ENCODE measurements at places on chromosomes 11 and 22.

DNA sequence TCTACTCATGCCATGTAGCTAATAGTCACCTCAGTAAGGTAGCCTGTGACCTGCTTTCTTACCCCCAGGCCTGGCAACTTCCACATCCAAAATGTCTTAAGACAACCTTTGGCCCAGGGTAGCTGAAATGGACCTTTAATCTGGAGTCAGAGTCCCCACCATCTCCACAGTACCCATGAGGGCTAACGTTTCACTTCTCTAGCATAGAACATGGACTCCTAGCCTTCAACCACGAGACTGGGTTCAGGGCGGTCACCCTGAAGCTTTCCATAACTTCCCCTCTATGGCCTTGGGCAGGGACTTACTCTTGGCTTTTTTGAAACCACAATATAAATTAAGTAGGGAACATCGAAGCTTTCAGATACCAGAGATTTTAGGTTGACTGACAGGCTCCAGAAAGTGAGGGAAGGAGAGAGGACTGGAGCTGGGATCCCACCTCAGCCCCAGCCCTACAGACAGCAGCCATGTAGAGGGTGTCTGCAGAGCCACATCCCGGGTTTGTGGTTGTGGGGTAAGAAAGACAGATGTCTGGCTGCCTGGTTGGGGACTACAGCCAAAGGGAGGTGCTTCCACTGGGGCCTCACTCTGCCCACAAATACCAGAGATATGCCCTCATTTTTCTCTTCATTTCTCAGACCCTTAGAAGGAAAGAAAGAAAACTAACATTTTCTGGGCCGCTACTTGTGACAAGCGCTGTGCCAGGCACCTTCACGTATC is 2.6 kb downstream of the TBC1D10A start:
- no peak for DNase-seq

DNA sequence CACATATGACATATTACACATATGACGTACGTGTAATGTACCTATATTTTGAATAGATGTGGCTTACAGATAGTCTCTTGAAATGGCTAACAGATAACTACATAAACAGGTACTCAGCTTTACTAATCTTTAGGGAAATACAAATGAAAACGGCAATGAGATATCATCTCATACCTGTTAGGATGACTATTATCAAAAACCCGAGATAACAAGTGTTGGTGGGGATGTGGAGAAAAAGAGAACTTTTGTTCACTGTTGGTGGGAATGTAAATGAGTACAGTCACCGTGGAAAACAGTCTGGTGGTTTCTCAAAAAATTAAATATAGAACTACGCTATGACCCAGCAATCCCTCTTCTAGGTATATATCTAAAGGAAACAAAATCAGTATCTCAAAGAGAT is 247.6 kb downstream of the ETS1 start:
- DNase-seq = no peak

DNA sequence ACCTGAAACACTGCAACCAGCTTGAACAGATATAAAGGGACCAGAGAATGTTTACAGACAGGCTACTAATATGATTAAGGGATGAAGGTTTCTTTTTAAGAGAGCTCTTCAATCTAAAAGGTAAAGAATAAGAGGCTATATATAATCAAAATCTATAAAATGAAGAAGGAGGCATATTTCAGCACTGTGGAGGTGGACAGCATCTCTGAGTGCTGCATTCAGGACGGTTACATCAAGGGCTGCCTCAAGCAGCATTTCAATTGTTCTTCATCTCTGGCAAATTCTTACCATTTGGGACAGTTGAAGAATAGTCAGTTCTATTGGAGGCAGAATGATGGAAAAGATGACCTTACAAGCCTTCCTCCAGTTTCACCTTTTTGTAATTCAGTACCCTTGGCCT is 139.6 kb upstream of the LMO1 start:
- DNase-seq = no peak

DNA sequence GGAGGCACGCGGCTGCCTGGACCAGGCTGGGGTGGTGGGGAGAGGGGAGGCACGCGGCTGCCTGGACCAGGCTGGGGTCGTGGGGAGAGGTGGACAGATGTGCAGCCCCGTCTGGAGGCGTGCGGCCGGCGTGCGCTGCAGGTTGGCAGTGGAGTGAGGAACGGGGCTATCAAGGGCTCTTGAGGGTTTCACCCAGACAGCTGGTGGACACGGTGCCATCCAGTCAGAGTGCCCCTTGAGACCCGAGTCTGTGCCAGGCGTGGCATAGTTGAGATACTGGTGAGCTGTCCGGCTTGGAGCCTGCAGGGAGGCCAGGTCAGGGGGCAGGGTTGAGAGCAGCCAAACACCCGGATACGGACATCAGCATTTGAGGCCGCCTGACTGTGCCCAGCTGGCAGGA is 1.5 kb upstream of the GRAMD4 start:
- no peak for DNase-seq

GRCh38 chr11:45724153-45724552 is 58.7 kb upstream of the CHST1 start:
- no peak for DNase-seq

GRCh38 chr11:88515002-88515401 is 177.5 kb upstream of the CTSC start:
- no peak for DNase-seq
